Ecto neural progenitor cell (in vitro differentiated cells): ENCODE measurements at places on chromosomes 16 and 17.

- peak; percentile 95 for DNase-seq
These were observed at the start of gene NXPH3 for GRCh38 chr17:49575679-49576087. Gene NXPH3, plus strand, starts transcription at chr17:49575871. Its CDS starts 349 bp downstream, at chr17:49576220.

- DNase-seq, result no peak
These were observed 36.7 kb downstream of the CMIP start for GRCh38 chr16:81481207-81481821.

DNA sequence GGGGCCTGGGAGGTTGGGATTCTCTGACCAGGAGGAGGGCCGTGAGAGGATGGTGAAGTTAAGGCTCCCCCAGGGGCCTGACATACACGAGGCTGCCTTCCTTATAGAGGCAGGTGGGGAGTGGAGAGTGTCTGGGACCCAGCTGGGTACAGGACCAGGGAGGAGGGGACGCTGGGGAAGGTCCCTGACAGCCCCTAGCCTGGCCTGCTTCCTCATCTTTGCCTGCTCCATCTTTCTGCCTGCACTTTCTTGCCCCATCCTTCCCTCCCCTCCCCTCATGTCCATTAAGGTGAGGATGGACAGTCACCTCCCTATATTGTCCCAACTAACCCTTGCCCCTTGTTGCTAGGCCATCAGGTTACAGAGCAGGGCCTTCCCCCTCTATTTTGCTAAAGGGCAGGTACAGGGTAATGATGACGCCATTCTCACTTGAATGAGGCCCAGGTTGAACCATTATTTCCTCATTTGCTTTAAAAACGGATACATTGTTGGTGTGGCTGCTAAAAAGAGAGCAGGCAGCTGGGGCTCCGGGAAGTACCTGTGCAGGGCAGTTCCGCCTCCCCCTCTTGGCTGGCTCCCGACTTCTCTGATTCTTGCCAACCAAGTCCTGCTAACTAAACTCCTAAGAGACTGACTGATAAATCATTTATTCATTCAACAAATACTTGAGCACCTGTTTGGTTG, 1.3 kb downstream of the C17orf99 start:
- no peak for DNase-seq

DNA sequence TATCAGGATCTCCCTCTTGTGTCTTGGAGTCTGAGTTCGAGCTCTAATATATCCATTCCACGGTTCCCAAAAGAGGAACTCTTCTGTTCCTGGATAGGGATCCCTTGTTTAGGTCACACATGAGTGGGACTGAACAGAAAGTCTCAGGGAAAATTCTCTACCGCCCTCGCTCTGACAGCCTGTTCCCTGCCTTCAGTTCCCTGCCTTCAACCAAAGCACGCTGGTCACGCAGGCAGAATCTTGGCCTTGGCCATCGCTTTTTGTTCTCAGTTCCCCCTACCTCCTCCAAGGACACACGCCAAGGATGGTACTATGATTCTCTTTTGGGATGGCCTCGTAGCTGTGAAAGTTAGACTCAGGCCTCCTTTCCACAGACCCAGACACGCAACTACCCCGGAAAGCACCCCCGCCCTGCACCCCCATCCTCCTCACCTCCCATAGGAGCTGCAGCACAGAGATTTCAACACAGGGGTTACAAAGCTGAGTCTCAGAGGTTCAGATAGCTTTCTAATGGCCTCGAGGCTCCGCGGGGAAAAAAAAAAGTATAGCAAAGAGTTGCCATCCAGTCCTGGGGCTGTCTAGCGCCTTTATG, 1.5 kb upstream of the SHISA6 start:
- DNase-seq, result no peak

DNA sequence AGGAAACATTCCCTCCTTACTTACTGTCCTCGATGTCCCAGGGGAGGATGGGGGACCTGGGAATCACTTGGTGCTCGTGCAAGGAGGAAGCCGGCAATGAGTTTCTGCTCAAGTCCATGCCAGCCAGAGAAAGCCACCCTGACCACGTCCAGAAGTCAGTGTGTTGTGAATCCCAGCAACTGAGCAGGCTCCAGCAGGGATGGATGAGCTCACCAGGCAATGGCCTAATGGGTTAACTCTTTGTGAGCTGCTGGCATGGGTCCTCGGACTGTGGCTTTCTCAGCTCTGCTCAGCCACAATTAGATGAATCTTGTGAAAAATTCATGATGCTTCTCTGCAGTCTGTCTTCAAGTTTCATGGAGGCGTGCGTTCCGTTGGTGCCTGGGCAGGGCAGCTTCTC, at the start of gene PIRT:
Gene PIRT, minus strand, starts transcription at position 167 of the 400 bp plus-strand sequence. CDS start 12,442 bp downstream, outside the sequence.
- no peak for DNase-seq

- no peak for DNase-seq
These were observed at the start of gene UTS2R for GRCh38 chr17:82371333-82372248. Gene UTS2R, plus strand, starts transcription at chr17:82371765. Its CDS starts 2,560 bp downstream, at chr17:82374325.

DNA sequence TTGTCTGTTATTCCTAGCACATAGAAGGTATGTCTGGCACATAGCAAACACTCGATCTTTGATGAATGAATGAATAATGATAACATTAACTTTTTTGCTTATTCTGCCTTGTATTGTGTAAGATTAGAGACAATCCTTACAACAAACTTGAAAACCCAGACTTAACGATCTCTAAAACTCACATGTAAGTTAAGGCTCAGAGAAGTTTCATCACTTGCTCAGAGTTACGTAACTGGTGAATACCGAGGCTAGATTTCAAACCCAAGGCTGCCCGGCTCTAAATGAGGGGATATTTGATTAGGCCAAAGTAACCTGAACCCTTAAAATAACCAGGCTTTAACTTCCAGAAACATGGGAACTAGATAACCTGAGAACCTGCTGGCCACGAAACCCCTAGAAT, 22.3 kb downstream of the CAPNS2 start:
- no peak for DNase-seq

- no peak for DNase-seq
These were observed 16.8 kb downstream of the IL4R start for GRCh38 chr16:27330542-27330941.

GRCh38 chr16:53449816-53450517, 15.7 kb downstream of the RBL2 start:
- no peak for DNase-seq
